ENCODE measurements at places on chromosomes 13 and 19. TPM values are rescaled to one million over a fixed set of nuclear protein-coding genes. Genes with fewer than 3 reads are reported as not detected.

The CBARP gene
- polyA plus RNA-seq, result 0.45 TPM

The IZUMO2 gene
- not detected for polyA plus RNA-seq

The OR7C2 gene
- polyA plus RNA-seq, result not detected

The ALG5 gene
- polyA plus RNA-seq, result 37.7 TPM

The ANKLE1 gene
- 0.12 TPM for polyA plus RNA-seq

The NDUFB7 gene
- polyA plus RNA-seq, result not detected

The CATSPERD gene
- polyA plus RNA-seq, result not detected

The IGFL2 gene
- not detected for polyA plus RNA-seq

The WASF3 gene
- 11.5 TPM for polyA plus RNA-seq

The SIGLEC12 gene
- not detected for polyA plus RNA-seq

The PPM1N gene
- polyA plus RNA-seq, result 0.93 TPM

The SLC6A16 gene
- 3.3 TPM for polyA plus RNA-seq

The PRR19 gene
- 0.71 TPM for polyA plus RNA-seq

Data from ovary (tissue), 10 donors.